A549 treated with Hydrocortisone at 1 μM for 4 hours (cell line): ENCODE measurements at places on chromosomes 1 and 21. TPM values are rescaled to one million over a fixed set of nuclear protein-coding genes. Genes with fewer than 3 reads are reported as not detected.

Gene KCNJ6
- 2.9 to 5.1 TPM (median 5.1 TPM) in 5 replicates for total RNA-seq

Gene USH2A
- total RNA-seq: not detected in 5 replicates

Gene DYRK1A
- 11.0 to 16.9 TPM (median 12.6 TPM) in 5 replicates for total RNA-seq

Gene ZFP69
- total RNA-seq: not detected in 5 replicates

Gene CLEC20A
- not detected in 5 replicates for total RNA-seq

Gene RRAGC
- total RNA-seq: 30.2 to 36.2 TPM (median 31.1 TPM) in 5 replicates
